WTC11 (cell line): ENCODE measurements at places on chromosomes 6 and 20. TPM values are rescaled to one million over a fixed set of nuclear protein-coding genes. Genes with fewer than 3 reads are reported as not detected.

Gene RNF182
- 4.4 to 7.1 TPM (median 6.7 TPM) in 3 replicates for total RNA-seq

Gene IL17A
- total RNA-seq: not detected in 3 replicates

Gene PLN
- 0.09 TPM in 1 of 3 replicates, not detected in the others for total RNA-seq

Gene FHL5
- total RNA-seq: not detected in 3 replicates

Gene WFDC6
- not detected in 3 replicates for total RNA-seq

Gene ROS1
- total RNA-seq: 0.02 to 0.05 TPM (median 0.05 TPM) in 3 replicates

Gene HM13
- total RNA-seq: 93.3 to 103 TPM (median 101 TPM) in 3 replicates

Gene PCK1
- total RNA-seq: 0.17 to 0.30 TPM (median 0.21 TPM) in 3 replicates

Gene ANGPT4
- 0.20 to 0.32 TPM (median 0.25 TPM) in 3 replicates for total RNA-seq

Gene CST4
- not detected in 3 replicates for total RNA-seq

Gene CLIC1
- total RNA-seq: 229 to 244 TPM (median 230 TPM) in 3 replicates

Gene STK38
- 13.3 to 15.4 TPM (median 14.7 TPM) in 3 replicates for total RNA-seq

Gene SNRNP48
- total RNA-seq: 17.6 to 24.0 TPM (median 21.4 TPM) in 3 replicates

Gene MCHR2
- not detected in 3 replicates for total RNA-seq

Gene IYD
- 0.07 TPM in 1 of 3 replicates, not detected in the others for total RNA-seq

Gene RAD21L1
- 0.62 to 0.77 TPM (median 0.73 TPM) in 3 replicates for total RNA-seq

Gene SULF2
- 36.0 to 38.1 TPM (median 37.5 TPM) in 3 replicates for total RNA-seq

Gene FOXC1
- total RNA-seq: 6.1 to 10.7 TPM (median 7.2 TPM) in 3 replicates

Gene BEND6
- 1.3 to 1.8 TPM (median 1.5 TPM) in 3 replicates for total RNA-seq

Gene POU3F2
- total RNA-seq: 0.07 to 0.14 TPM (median 0.14 TPM) in 3 replicates

Gene GJA10
- not detected in 3 replicates for total RNA-seq

Gene CPXM1
- total RNA-seq: 51.2 to 57.1 TPM (median 54.6 TPM) in 3 replicates

Gene WFDC12
- not detected in 3 replicates for total RNA-seq

Gene CTAGE9
- 0.09 TPM in 1 of 3 replicates, not detected in the others for total RNA-seq

Gene PDE10A
- total RNA-seq: 2.3 to 3.1 TPM (median 3.0 TPM) in 3 replicates

Gene SAPCD1
- 13.3 to 16.9 TPM (median 13.7 TPM) in 3 replicates for total RNA-seq
